ENCODE measurements at places on chromosomes 11 and 22.
A peak's percentile ranks its signal among the peaks of the same experiment; 100 is the strongest.

GRCh38 chr11:20197881-20198280 is 37.6 kb upstream of the DBX1 start:
- no peak for DNase-seq

- DNase-seq, result no peak
Measured at GRCh38 chr22:27564806-27565205, 236.8 kb downstream of the MN1 start.

DNA sequence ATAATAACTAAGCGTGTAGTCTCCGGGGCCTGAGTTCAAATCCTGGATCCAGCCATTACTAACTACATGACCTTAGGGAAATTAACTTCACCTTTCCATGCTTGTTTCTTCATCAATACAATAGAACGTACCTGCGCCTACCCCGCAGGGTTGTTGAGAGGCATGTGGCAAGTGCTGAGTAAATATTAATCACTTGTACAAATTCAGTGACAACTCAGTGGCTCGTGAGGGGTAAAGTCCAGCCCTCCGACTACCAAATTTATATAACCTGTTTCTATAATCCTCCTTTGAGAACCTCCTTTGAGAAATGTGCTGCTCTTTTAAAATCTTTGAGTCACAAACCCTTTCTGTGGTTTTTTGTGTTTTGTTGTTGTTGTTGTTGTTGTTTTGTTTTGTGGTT is 49.8 kb downstream of the FEZ1 start:
- DNase-seq, result no peak

- DNase-seq, result no peak
Measured at GRCh38 chr11:43574949-43575912, 105.3 kb upstream of the HSD17B12 start.

DNA sequence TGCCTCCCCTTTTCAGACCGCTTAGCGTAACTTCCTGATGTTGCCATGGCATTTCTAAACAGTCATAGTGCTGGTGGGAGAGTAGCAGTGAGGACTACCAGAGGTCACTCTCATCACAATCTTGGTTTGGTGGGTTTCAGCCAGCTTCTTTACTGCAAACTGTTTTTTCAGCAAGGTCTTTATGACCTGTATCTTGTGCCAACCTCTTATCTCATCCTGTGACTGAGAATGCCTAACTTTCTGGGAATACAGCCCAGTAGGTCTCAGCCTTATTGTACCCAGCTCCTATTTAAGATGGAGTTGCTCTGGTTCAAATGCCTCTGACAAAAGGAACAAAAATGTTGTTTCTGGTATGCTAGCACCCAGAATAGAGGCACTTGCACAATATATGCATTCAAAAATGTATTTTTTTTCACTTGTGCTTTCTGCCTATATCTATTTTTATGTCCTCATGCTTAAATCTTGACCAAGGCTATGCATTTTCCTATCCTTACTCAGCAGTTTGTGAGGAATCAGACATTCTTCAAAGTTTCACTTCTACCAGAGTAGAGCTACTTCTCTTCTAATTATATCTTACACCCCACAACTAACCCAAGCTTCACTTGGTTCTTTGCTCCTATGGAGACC is 16.1 kb upstream of the OR51M1 start:
- DNase-seq, result no peak

DNA sequence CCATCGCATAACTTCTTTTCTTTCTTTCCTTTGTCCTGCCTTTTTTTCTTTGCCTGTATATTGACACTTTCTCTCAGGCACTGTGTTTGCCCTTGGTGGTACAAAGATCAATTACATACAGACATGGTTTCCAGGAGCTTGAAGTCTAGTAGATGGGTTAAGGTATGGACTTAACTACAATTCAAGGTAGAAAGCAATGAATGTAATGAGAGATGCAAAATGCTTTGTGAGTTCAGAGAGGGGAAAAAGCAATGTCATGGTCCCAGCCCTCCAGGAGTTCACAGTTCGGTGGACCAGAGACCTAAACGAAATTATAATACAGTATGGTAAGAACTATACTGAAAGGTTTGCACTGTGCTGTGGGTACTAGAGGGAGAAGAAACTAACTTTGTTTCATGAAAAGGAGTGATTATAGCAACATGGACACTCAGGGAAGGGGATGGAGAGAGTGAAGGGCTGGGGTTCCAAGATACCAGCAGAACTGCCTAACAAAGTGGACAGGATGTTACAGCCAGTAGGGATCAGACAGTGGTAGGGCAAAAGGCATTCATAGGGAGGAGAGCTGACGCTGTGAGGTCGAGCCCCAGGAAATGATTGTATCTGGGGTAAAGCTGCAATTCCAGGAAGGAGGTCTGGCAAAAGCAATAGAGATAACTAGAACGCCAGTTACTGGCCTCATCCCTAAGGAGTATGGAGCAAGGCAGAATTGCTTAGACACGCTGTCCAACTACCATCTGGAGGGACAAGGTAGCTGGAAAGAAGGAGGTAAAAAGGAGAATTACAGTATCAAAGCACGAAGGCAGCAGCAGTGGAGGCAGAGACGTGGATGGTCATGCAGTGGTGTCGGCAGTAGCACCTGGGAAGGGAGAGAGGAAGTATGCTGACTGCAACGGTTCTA is 158.3 kb upstream of the MTMR2 start:
- DNase-seq, result no peak

DNA sequence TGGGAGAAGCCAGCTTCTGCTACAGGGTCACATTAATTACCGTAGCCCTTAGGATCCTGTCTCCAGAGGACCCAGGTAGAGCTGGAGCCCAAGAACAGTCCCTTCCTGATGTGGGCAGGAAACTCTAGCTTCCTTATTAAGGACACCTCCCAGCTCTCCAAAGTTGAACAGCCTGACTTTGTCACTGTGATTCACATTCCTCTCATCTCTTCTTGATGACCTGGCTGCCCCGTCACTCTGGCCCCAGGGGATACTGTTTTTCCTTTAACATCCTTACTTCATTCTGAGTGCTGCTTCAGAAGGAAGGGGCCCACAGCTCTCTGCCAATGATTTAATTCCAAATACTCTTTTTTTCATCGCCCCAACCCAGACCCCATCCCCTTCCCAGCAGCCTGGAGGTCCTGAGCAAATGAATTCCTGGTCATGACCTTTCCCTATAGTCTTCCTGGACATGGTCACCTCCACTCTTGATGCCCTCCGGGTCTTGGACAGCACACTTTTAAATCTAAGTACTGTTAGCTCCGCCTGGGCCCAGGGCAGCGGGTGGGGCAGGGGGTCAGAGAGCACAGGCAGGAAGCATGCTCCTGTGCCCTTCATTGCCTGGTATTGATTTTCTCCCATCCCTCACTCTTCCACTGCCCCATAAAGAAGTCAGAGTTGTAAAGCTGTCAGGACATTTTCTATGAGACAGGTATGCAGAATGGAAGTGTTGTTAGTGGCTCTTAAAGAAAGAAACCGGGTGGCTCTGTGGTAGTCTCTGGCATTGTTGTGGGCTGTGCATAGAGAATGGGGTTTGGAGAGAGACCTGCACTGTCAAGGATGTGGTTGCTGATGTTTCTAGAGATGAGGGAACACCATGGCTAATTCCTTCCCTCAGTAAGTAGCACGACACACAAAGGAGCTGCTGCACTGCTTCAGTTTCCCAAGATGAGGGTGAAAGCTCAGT is 22.3 kb upstream of the SPON1 start:
- peak; percentile 87 for DNase-seq

DNA sequence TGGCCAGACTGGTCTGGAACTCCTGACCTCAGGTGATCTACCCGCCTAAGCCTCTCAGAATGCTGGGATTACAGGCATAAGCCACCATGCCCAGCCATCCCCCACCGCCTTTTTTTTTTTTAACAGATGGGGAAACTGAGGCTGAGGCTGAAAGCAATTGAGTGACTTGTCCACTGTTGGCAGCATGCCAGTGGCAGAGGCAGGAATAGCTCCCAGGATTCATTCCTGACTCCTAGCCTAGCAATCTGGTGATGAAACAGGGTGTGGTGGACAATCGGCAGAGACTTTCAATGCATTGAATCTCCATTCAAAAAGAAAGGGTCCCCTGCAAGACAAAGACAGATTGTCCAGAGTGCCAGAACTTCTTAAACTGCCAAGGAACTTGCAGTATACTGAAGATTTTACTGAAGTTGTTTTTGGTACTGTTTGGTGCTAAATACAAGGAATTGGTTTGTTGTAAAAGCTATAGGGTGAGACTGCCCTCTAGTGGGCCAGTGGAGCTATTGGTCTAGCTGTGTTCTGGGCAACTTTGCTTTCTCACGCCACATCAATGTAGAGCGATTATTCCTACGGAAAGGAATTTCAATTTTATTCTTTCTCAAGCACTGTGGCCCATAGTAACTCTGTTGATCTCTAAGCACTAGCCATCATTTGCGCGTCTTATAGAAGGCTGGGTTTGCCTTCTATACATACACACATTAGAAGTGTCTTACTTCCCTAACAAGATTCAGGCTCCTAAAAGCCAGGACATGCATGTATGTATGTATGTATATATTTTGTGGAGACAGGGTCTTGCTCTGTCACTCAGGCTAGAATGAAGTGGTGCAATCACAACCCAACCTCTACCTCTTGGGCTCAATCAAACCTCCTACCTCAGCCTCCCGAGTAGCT is 21.0 kb downstream of the C22orf31 start:
- DNase-seq, result peak; percentile 66

Measured in naive thymus-derived CD8-positive, alpha-beta T cell (primary cell).